ENCODE measurements at places on chromosomes 1 and 21.

GRCh38 chr1:27772036-27772931 lies 735 bp upstream of the STX12 start:
- no peak for DNase-seq

DNA sequence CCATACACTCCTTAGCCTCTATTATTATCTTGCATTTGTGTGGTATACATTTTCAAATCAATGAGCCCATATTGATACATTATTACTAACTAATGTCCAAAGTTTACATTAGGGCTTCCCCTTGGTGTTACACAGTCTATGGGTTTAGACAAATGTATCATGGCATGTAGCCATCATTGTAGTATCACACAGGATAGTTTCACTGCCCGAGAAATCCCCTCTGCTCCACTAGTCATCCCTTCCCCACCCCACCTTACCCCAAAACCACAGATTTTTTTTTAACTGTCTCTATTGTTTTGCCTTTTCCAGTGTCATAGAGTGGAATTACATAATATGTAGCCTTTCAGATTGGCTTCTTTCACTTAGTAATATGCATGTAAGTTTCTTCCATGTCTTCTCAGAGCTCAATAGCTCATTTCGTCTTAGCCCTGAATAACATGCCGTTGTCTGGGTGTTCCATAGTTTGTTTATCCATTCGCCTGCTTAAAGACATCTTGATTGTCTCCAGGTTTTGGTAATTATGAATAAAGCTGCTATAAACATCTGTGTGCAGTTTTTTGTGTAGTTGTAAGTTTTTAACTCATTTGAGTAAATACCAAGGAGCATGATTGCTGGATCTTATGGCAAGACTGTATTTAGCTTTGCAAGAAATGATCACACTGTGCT lies 86.4 kb upstream of the LYST start:
- no peak for DNase-seq

- DNase-seq, result peak; percentile 61
These were observed 15.5 kb upstream of the CD247 start for GRCh38 chr1:167533851-167534300.

DNA sequence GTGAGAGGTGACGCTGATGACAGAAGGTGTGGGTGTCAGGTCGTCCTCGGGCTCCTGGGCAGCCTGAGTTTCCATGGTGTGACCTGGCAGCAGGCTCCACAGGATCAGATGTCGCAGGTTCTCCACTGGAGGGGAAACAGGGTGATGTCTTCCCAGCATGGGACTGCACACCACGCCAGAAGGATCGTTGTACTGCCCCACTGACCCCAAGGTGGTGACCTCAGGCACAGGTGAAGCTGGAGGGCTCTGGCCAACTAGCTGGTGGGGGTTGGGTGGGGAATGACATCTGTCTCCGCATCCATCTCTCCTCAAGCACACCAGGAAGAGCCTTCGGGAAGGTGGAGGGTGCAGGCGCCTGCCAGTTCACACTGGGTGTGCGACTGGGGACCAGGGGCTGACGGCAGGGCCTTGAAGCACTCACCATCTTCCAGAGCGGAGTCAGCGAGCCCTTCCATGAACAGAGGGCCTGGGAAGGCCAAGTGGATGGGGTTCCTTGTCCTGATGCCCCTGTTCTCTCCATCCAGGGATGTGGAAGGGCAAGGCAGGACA lies 19.4 kb downstream of the LRRC71 start:
- no peak for DNase-seq

- no peak for DNase-seq
These were observed 14.7 kb upstream of the RAP1A start for GRCh38 chr1:111604931-111605330.

DNA sequence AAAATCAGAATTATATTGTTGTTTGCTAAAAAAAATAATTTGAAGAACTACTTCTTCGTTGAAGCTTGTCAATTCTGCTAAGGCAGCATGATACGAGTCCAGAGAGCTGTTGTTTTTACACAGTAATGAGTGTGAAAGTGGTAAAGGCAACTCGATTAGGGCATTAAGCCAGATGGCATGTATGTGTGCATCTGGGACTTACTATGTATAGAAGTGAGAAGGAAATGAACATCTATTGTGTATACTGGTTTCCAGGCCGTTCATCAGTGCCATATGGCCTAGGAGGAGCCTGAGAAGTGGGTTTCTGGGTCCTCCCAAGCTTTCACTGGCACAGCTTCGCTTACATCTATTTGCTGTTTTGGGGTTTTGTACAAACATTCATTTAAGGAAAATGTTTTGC lies 5.7 kb downstream of the CTPS1 start:
- no peak for DNase-seq

GRCh38 chr1:233514946-233515391 lies 98.9 kb upstream of the KCNK1 start:
- DNase-seq, result no peak

- no peak for DNase-seq
These were observed 403.2 kb upstream of the B3GALT2 start for GRCh38 chr1:193589597-193590040.

DNA sequence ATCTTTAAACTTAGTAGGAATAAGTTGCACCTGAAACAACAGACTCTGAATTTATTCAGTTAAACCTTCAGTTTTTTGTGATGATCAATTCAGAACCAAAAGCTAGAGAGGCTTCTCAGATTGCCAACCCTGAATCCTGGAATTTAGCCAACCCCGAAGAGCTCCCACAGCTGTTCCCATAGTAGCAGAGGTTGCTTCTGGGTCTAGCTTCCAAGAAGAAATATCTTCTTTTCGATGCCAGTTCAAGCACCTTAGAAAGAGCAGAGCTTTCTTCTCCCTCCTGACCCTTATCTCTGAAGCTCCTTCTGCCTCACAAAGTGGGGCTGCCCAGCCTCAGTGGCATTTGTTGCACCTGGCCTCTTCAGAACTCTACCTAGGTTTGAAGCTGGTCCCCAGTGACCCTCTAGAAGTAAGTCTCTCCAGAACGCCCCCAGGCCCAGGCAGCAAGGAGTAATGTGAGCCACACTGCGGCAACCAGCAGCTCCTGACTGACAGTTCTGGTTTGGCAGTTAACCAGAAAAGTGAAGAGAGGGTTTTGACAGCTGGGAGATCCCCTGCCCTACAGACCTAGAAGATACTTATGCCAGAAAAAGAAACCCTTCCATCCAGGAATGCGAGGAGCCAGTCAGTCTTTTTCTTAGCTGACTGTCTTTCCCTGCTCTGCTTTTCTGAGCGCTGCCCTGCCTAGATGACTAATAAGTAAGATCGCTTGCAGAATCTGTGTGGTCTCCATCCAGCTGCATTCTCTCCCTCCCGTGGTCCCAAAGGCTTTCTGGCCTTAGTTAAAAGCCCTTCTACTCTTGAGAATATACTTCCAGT lies 165.9 kb downstream of the ADGRL4 start:
- no peak for DNase-seq

DNA sequence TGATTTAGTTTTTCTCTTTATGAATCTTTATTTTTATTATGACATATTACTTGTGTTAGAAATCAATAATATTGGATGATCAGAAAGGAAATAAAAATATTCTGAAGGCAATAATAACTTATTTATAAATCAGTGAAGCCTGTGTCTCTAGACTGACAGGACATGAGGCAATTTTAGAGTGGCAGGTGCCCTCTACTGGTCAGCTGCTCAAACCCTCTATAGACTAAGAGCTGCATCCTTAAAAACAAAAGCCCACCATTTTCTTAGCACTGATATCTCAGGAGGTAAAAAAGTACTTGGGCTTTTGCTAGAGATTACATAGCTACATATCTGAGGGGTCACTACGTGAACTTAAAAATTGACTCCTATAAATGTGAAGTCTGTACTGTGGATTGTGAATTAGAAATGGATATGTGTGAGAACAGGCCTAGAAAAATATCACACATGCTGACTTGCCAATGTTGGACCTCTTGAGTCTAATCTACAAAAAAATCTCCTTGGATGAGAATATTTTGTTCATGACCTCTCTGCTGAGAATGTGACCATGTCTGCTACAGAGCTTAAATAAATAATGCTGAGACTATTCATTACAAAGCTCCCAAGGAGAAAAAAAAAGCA lies 597.9 kb upstream of the ADAMTS5 start:
- DNase-seq, result no peak

DNA sequence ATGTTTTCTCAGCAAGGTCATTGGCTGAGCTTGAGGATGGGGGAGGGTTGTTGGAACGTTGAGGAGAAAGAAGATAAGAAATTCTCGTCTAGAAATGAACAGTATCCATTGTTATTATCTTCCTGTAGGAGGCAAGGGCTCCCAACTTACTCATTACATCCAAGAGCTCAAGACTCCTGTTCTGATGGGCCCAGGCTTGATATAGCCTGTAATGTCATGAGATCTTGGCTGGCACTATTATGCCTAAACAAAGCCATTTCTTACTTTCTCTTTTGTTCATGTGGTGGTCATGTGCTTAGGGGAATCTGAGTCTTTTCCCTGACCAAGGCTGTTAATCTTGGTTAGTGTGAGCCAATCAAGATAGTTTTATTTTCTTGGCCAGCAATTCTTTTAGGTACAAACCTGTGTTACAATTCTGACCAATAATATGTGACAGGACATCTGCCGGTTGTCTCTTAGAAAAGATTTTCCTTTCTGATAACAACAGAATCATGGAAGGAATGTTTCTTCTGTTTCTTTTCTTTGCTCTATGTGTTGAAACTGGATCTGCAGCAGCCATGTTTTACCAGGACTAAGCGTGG lies 15.2 kb upstream of the IGSF3 start:
- DNase-seq, result no peak

GRCh38 chr1:79899914-79900313 lies 893.4 kb upstream of the ADGRL4 start:
- no peak for DNase-seq

DNA sequence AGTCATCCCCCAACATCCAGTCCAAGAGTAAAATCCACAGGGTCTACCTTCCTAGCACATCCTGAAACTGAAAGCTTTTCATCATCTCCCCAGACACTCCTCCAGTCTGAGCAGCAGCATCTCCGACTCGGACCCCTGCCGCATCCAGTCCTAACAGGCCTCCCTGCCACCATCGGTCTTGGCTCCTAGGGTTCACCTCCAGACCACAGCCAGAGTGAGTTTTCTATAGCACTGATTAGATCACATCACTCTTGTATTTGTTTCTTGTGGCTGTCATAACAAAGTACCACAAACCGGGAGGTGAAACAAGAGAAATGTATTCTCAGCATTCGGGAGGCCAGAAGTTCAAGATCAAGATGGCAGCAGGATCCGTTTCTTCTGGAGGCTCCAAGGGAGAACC lies 187.8 kb downstream of the TOMM20 start:
- DNase-seq, result no peak

- DNase-seq, result no peak
These were observed 129.8 kb downstream of the PLPPR5 start for GRCh38 chr1:98874828-98875227.

DNA sequence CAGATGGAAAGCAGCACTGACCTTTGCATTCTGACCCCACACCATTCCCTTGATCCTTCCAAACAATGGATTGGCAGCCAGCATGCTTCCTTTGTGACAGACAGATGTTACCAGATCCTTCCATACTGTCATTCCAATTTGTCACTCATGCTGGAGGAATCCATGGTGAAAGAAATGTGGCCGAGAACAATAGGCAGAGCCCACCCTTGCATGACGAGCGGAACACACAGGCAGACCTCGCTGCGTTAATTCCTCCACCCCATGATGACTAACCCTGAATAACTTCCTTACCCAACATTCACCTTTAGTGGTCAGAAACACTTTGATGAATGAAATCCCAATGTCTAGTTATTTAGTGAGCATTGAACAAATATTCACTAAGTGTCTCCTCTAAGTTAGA lies 45.1 kb downstream of the PDPN start:
- DNase-seq, result no peak

DNA sequence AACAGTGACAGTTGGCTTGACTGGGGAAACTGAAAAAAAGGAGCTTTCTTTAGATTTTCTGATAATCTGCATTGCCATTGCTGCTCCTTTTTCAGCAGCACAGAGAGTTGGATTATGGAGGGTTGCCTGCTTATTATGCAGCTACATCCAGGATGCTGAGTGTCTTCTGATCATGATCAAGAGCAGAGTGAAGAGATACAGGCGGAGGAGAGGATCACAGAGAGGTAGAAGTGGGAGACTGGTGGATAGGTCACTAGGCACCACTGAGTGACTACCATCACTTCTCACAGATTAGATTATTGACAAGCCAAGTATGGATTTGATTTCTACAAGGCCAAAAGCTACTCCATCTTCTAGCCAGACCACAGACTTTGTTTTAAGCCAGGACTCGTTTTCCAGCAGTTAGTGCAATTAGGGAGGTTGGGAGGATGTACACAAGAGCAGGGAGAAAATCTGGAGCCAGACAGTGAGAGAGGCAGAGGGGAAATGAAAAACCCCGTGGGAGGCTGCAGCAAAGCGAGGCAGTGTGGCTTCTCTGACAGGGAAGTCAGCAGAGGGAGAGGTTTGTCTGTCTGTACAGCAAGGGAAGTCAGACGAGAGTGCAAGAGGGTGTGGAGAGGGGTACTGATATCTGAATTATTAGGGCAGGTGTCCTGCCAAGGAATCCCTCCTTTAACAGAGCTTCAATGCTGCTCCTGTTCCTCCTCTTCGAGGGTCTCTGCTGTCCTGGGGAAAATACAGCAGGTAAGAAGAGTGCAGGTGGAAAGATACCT lies at the start of gene CD1E:
Gene CD1E (plus strand): TSS at position 592 of the 773 bp plus-strand sequence. CDS start 95 bp downstream, at position 687.
- DNase-seq, result no peak

DNA sequence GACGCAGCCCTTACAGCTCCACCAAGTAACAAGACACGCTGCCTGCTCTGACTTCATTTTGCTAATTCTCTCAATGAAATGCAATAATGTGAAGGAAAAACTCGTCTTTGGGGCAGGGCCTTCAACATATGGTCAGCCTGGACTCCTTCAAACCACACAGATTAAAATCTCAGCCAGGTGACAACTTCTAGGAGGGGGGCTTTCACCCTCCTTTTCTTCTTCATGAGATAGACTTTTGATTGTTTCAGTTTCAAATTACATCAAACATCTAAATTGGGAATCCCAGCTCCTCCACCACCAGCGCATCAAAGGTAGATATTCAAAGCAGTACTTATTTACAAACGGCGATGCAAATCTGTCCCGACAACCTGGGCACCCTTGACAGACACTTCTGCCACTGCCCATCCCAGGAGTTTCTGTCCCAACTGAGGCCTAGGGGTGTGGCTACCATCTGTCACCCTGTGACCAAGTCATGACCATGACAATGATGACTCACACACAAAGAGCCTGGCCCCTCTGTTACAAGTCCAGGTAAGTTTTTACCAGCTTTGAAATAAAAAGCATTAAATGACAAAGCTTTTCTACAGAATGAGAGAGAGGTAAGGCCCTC lies 29.7 kb downstream of the SSBP3 start:
- no peak for DNase-seq

Data from stimulated activated CD4-positive, alpha-beta T cell treated with anti-CD3 and anti-CD28 coated beads, Interleukin-12 subunit alpha, Interleukin-12 subunit beta, amount 100 ng/mL, for 4 hours (primary cell).